ENCODE measurements at places on chromosomes 3 and 15. TPM values are rescaled to one million over a fixed set of nuclear protein-coding genes. Genes with fewer than 3 reads are reported as not detected.

Gene MAP1A
- total RNA-seq: 1.9 TPM

Gene EPB42
- total RNA-seq: not detected

Gene NMNAT3
- 5.7 TPM for total RNA-seq

Gene HTR3E
- total RNA-seq: not detected

- no peak for DNase-seq
Measured at GRCh38 chr15:74442063-74442462, 8.3 kb upstream of the SEMA7A start.

DNA sequence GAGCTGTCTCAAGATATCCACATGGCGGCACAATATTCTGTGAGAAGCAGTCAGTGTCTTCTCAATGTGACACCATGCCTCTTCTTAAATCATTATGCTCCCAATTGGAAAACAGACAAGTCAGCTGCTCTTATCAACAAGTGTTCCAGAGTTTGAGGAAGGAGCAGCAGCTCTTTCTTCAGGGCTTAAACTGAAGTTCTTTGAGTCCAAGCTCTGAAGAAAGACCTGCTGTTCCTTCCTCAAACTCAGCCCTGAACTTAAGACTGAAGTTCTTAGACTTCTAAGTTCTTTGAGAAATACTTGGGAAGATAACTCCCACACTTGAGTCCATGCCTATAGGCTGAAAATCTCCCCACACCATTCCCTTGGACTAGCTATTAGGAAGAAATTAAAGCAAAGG, 43.4 kb downstream of the NPTN start:
- DNase-seq: no peak

- no peak for DNase-seq
Measured at GRCh38 chr3:908839-909238, 184.0 kb upstream of the CNTN6 start.

GRCh38 chr3:194326192-194326967, 24.7 kb downstream of the CPN2 start:
- DNase-seq: peak; percentile 49

DNA sequence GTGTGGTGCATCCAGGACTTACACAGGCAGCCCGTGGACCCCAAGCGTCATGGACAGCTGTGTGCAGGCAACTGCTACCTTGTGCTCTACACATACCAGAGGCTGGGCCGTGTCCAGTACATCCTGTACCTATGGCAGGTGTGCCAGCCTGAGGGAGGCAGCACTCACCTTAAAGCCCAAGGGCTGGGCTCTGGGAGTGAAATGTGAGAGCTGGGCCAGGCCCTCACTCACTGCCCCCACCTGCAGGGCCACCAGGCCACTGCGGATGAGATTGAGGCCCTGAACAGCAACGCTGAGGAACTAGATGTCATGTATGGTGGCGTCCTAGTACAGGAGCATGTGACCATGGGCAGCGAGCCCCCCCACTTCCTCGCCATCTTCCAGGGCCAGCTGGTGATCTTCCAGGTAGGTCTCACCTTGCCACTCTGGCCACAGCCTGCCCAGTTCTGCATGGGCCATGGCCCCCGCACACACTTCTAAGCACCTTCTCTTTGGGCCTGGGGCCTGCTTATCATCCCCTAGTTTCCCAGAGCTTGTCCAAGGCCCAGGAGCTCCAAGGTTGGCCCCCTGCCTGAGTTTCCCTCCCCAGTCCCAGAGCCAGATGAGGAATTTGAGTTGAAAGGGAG, 11.0 kb downstream of the VILL start:
- no peak for DNase-seq

DNA sequence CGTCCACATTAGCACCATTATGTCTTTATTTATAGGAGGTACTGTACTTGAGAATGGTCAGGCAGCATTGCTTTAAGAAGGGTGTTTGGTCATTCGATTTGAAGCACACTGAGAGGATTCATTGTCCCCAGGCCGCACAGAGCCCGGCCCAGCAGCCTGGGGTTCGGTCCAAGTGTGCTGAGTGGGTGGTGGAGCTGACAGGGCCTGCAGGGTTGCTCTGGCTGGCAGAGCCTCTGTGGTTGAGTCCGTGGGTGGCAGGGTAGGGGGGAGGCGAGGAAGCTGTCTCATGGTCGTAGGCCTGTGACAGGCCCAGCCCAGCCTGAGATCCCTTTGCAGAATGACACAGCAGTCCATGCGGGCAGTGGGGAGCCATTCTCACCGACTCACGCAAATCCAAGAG, 227.7 kb upstream of the TOPAZ1 start:
- no peak for DNase-seq

- DNase-seq: no peak
Measured at GRCh38 chr3:127475975-127476705, 114.4 kb downstream of the TPRA1 start.

DNA sequence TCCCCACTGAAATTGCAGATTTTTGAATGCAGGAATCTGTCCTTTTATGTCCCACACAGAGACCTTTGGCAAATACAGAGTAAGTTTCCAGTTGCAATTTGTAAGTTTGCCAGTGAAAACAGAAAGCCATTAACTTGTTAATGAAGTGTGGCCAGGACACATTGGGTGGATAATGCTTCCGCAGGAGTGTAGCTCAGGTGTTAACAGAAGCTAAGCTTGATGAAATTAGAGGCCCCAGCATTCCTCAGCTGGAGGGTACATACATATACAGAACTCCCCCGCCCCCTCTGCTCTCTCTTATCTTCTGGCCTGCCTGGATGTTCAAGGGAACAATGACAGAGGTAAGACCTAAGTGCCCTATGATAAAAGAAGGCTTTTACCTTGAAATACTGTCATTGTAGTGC, 8.1 kb upstream of the LRRC2 start:
- DNase-seq: no peak

All from HCT116 (cell line).